Muscle of leg (tissue), 16 donors: ENCODE measurements at places on chromosomes 3 and 15. TPM values are rescaled to one million over a fixed set of nuclear protein-coding genes. Genes with fewer than 3 reads are reported as not detected.

DNA sequence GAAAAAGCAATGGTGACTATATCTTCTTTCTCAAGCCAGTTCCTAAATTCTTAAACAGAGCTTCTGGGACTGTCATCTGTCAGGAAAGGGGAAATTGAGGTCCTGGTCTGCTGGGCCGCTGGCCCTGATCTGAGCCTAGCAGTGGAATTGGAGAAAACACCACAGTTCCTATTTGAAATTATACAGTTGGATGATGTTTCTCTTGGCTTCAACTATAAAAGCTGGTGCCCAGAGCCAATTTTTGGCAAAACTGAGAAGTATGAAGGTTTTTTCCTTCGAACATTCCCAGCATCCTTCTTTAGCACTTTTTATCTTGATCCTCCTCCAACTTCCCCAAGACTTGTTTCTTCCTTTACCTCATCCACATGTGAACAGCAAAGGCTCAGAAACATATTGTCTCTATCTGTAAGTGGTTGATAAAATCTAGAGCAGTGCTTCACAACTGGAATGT, 83.9 kb downstream of the CD47 start:
- DNase-seq, result peak; percentile 95

DNA sequence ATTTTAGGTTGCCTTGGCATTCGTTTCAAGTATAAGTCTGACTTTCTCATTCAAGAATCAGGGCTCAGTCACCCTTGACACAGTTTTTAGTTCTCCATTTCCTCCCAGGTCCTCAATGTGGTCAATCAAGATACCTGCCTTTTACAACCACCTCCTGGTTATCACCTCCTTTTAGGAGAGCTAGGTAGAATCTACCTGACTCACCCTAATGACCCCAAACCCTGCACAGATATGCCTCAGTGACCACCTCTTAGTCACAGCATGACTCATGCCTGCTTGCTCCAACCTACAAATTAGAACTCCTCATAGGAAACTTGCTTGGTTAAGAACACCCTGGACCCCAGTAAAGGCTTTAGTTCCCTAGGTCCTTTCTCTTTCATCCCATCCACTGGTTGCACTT, 22.5 kb downstream of the DMXL2 start:
- no peak for DNase-seq

GRCh38 chr15:87732976-87733375, 523.6 kb downstream of the NTRK3 start:
- no peak for DNase-seq

- DNase-seq, result peak; percentile 2
Measured at GRCh38 chr3:7683426-7683825, 818.2 kb upstream of the LMCD1 start.

GRCh38 chr15:74050127-74050526, 32.2 kb downstream of the GOLGA6A start:
- no peak for DNase-seq

GRCh38 chr15:69885173-69885955, 212.4 kb downstream of the TLE3 start:
- no peak for DNase-seq

Gene SERINC4
- total RNA-seq, result 0.18 TPM

GRCh38 chr3:61381745-61382392, 130.6 kb upstream of the FHIT start:
- DNase-seq, result peak; percentile 31

- no peak for DNase-seq
Measured at GRCh38 chr15:76204109-76204845, 107.0 kb downstream of the ETFA start.

- DNase-seq, result no peak
Measured at GRCh38 chr15:39283531-39283930, 297.3 kb upstream of the THBS1 start.

- no peak for DNase-seq
Measured at GRCh38 chr3:191688756-191689433, 227.9 kb downstream of the PYDC2 start.

DNA sequence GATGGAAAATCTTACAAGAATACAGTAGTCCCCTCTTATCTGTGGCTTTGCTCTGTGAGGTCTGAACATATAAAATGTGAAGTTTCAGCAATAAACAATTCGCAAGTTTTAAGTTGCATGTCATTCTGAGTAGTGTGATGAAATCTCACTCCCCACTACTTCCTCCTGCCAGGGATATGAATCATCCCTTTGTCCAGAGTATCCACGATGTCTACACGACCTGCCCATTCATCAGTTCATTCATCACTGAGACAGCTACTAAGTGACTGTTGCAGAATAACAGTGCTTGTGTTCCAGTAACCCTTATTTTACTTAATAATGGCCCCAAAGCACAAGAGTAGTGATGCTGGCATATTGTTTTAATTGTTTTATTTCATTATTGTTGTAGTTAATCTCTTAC, 489.2 kb upstream of the UBE2E2 start:
- peak; percentile 12 for DNase-seq

DNA sequence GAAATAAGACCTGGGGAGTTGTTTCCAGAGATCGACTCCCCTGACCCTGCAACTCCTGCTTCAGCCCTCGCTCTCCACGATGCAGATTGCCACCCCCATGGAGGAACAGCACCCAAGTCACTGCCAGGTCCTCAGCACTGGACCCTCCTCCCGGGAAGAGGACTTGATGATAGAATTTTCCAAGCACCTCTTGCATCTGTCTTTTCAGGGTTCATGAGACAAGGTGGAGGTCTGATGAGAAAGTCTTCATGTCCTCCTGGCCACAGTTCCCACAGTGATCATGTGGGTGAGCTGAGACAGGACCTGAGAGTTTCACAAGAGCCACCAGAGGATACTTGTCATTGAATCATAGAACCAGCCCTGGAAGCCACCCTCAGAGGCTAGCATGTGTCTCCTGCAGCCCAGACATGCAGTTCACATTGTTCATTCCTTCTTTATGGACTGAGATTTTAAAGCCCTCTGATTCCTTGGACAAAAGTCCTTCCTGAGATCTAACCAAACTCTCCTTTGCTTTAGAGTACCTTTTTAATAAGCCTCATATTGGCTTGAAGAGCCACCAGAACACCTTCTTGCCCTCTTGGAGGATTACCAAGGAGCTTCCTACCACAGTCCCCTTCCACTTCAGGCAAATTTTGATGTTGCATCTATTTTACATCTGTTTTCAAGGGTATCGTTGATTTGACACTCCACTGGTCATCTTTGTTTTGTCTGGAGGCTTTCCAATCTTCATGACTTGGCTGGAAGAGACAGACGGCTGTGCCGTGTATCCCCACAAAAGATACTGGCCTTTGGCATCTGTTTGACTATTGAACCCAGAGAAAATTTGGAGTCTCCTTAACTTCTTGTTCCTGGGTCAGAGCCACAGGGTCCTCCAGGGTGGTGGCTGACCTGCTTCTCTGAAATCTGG, 224.8 kb upstream of the BHLHE40 start:
- DNase-seq, result no peak

DNA sequence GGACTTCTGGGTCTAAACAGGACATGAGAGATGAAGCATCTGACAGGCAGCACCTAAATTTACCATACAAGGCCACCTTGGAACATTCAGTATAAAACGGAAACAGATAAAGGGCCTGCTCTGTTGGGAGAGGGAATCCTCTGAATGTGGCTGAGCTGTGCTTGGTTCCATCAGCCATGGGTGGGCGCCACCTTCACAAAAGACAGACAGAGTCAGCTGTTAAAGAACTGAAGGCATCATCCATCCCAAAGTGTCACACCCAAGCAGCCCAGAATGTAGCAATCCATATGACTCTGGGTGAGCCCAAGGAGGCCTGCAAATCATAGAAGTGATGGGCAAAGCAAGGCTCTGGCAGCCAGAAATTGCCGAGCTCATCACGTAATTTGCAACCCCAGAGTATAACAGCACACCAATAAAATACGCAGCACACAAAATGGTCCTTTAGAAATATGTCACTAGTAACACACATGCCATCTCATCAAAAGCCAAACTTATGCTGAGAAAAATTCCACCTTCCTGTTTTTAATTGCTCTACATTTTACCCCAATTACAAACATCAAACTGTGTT, 24.8 kb upstream of the RBP1 start:
- peak; percentile 19 for DNase-seq

DNA sequence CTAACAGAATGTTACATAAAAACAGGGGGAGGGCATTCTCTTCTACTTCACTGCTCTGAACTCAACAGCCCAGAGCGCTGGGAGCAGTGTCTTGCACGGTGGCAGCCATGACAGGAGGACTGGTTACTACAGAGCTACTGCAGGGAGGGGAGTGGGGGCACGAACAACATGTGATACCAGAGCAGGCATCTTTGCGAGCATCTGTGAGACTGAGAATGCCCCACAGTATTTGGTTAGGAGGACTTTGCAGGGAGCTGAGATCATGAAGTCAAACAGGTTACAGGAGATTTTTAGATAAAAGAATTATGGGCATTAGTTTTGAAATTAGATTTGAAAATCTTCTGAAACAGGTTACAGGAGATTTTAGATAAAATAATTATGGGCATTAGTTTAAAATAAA, 58.8 kb upstream of the GOLGA8B start:
- no peak for DNase-seq

Gene MESP1
- total RNA-seq, result 0.75 TPM

- DNase-seq, result no peak
Measured at GRCh38 chr15:60895986-60896385, 333.1 kb downstream of the RORA start.

DNA sequence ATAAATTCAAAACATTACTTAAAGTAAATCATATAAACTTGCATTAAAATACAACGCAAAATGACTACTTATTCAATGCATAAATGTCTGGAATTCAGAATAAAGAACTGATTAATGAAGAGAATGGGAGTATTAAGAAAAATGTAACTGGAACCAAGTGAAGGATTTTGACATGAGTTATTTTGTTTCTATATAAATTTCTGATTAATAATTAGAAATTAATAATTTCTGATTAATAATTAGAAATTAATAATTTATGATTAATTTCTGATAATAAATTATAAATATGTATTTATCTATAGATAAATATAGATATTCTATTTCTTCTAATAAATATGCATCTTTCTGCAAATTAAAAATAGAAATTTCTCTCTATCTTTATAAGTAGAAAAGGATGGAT, 160.0 kb upstream of the STRIT1 start:
- no peak for DNase-seq

DNA sequence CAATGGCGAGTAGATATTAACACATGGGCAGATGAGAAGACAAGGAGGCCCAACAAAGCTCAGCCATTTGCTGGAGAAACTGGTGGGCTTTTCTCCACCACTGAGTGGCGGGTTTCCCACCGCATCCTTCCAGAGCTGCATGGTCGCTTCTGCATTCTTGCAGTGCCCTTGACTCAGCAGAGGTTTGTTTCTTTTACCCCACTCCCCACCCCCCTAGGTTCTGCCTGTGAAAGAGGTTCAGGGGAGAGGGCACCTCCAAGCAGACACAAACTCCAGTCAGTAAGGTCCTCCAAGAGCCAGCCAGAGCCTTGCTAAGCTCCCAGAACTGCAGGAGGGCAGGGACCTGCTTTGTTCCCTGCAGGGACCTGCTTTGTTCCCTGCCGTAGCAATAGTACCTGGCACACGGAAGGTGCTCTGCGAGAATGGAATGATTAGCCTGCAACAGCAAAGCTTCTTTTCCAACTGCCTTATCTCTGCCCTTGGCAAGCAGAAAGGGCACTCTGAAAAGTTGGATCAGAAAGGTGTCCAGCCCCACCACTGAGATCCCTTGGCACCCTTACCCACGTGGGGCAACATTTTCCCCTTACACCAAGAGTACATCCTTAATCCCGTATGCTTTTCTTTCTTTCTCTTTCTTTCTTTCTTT, 1.4 kb downstream of the PAQR5 start:
- no peak for DNase-seq

Gene IQCF5
- total RNA-seq, result not detected

- DNase-seq, result peak; percentile 93
Measured at GRCh38 chr15:96158938-96159337, 171.6 kb upstream of the NR2F2 start.

DNA sequence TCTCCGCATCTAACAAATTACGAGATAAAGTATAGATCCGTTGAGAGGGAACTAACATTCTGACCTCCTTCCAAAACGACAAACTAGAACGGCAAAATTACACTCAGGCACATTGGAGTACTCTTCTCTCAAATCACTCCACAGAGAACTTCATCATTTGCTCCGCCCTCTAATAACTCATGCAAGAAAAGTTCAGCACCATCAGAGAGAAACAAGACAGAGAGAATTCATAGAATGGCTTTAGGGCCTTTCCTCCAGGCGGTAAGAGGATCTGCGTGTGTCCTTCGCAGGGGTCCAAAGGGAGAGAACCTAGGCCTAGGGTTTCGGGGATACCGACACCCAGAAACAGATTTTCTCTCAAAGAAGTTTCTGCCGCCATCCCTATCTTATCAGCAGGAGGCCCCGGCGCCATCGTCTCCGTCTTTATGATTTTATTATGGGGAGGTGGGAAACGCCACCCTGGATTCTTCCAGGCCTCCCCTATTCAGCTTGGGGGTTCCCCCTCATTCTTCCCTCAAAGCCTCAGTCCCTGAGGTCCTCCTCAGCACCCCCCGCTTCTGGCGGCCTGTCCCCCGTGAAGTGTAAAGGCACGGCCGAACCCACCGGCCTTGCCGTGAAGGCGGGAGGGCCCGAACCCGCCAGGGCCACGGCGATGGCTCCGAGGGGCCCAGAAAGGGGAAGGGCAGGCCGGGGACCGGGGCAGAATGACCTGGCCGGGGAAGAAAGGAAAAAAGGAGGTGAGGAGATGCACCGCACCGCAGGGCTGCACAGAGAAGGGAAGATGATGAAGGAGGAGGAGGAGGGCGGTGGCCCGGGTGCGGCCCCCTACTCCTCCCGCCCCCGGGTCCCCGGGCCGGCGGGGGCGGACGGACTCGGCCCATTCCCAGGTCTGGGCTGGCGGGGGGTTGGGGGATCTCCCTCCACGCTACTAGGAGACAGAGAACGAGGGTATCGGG, 768 bp downstream of the UBXN7 start:
- DNase-seq, result peak; percentile 88

Gene DPPA2
- total RNA-seq, result not detected

DNA sequence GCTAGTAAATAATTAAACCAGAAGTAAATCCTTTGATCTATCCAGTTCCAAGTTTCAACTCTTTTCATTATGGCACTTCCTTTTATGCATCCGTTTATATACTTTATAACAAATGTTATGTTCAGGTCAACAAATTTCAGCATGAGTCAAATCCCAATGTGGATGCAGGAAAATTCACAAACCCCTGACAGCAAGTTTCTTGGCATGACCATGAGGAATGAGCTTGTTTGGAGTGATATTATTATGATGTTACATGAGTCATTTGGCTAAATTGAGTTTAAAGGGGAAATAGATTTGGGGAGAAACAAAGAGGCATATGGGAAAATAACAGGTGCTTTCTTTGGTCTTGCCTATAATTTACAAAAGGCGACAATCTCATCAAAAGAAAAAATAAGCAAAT, 32.1 kb upstream of the KCNMB2 start:
- DNase-seq, result peak; percentile 69

Gene TUSC2
- 12.8 TPM for total RNA-seq

DNA sequence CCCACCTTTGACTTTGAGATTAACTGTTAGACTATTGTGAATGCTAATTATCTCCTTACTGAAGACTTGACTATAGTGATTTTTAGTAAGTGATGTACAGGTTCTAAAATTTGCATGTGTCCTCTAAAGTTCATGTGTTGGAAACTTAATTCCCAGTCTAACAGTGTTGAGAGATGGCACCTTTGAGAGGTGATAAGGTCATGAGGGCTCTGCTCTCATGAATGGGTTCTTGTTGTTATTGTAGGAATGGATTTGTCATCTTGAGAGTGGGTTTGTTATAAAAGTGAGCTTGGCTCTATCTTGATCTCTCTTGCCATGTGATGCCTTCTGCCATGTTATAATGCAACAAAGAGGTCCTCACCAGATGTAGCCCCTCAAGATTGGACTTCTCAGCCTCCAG, 18.9 kb upstream of the LMOD3 start:
- DNase-seq, result no peak
